ENCODE measurements at places on chromosomes 6 and 20.

DNA sequence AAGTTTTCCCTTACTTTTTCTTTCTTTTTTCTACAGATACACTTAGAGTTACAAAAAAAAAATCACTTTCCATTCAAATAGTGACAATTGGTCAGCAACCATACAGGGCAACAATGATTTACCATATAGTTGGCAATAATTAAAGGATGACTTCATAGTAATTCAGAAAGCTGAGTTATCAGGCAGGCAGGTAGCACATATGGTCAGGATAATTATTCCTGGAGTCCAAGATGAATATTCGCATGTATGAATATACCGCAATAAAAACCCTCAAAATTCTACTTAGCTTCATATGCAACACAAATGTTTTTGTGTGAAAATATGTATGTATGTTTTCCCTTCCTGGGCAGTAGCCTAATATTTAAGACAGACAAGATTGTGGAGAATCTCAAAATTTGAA, 34.5 kb downstream of the COL19A1 start:
- DNase-seq: no peak

GRCh38 chr6:48057601-48058000, 53.4 kb downstream of the PTCHD4 start:
- DNase-seq: no peak

DNA sequence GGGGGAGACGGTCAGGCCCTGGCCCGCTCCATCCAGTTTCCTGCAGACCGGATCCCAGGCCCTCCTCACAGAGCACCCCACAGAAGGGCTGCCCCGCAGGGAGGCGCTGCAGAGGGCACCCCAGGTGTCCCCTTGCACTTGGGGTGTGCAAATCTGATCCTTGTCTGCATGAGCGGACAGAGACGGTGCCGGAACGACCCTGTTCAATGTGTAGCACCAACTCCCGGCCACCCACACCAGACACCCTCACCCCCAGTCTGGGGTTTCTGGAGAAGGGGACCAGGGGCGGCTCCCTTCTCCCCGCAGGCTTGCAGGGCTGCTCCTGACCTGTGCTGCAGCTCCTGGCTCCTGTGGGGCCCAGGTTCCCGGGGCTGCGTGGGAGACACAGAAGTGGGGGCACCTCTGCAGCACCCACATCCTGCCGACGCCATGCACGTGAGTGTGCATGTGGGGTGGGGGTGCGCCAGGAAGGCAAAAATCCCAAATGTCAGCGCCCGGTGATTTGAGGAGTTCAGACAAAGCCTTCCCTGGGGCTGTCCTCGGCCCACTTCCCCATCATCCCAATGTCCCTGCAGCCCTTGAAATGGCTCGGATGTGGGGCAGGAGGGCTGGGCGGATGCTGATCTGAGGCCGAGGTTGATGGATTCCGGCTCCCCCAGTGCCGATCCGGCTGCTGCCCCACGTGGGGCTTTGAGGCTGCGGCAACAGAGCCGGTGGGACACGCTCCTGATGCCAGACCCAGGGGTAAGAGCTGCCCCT, 85.3 kb upstream of the BHLHE23 start:
- DNase-seq: peak; percentile 15

DNA sequence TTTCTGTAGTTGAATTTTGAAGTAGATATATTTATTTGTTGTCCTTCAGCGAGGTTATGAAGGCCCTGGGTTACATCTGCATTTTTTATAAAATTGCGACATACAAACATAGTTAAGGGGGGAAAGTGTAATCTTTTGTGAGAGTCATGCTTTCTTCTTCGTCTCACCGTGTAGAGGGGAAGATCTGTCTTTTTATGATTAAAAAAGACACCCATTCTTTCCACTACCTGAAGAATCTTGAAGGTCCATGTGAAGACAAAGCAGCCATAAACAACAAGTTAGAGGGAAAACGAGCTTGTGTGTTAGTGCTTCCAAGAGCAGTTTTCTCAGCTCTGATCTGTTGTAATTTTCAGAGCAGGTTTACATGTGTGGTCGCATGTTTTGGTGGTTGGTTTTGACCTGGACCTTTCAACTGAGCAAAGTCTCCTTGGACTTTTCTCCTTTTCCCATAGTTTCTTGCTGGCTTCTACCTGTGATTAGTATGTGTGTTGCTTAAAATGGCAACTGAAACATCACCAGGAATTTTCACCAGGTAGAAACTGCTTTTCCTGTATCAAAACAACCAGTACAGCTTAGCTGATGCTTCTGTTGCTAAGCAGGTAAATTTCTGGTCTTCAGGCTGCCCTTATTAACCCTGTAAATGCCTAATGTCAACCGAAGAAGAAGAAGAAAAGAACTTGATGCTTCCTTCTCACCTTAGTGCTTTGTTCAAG, 37.3 kb downstream of the RREB1 start:
- DNase-seq: no peak

GRCh38 chr6:72551470-72551869, 70.4 kb upstream of the KCNQ5 start:
- no peak for DNase-seq

DNA sequence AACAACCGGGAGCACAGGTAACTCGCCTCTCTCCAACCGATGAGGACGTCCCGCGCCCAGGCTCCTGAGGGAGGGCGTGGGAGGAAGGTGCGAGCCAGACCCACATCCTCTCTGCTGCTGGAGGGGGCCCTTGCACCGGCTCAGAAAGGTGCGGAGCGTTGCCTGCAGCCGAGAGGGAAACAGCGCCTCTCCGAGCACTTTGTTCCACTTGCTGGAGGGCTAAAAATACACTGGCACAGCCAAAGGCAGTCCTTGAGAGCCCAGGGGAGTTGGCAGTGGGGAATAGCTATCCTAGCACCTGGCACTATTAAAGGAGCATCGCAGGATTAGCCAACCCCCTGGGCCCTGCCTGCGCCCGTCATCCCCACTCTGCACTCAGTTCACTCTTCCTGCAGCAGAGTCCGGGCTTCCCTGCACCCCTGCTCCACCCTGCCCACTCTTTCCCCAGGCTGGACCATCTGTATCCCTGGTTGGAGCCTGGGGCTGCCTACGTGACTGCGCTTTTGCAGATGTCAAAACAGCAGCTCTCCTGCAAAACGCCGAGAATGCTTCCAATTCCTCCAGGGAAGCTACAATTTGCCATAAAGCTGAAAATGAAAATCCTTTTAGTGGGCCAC, 108.9 kb downstream of the SNX5 start:
- DNase-seq: peak; percentile 69

GRCh38 chr6:165662749-165663376, at the start of gene PDE10A:
Gene PDE10A (minus strand): TSS chr6:165663241. CDS start chr6:165662811, 430 bp downstream.
- DNase-seq: peak; percentile 65

- DNase-seq: no peak
These were observed 83.3 kb downstream of the HIVEP2 start for GRCh38 chr6:142861711-142862110.

GRCh38 chr6:163608204-163608644, 193.7 kb downstream of the QKI start:
- no peak for DNase-seq
